GM23248 (cell line): ENCODE measurements at places on chromosomes 12 and 14.

DNA sequence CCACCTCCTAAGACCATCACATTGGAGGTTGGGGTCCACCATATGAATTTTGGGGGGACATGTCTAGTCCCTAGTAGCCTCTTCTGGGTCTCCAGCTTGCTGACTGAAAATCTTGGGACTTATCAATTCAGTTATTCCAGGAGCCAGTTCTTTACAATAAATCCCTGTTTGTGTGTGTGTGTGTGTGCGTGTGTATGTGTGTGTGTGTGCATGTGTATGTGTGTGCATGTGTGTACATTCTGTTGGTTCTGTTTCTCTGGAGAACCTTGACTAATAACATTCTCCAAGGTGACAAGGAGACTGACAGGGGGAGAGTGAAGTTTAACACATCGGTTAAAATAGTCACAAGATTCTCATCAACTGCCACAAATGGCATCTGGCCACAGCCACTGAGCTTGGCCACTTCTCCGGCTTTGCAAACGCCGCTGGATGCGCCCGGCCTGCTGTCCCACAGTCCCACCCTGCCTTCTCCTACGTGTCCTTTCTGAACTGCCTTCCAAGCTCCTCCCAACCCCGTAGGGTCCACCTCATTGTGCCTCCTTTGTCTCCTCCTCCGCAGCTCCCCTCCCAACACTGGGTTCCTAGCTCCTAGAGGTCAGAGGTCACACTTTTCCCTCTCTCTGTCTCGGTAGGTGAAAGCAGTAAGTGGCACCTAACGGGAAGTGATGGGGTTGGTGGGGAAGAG, 88.1 kb upstream of the DIO3 start:
- DNase-seq: no peak

- peak; percentile 29 for DNase-seq
Measured at GRCh38 chr12:40286583-40286982, 61.8 kb downstream of the LRRK2 start.

GRCh38 chr14:55339770-55340169, 68.5 kb downstream of the FBXO34 start:
- DNase-seq: no peak

- DNase-seq: peak; percentile 67
Measured at GRCh38 chr12:47017901-47018475, 61.4 kb upstream of the PCED1B start.

- DNase-seq: no peak
Measured at GRCh38 chr12:34121360-34121759, 99.1 kb downstream of the ALG10 start.

- no peak for DNase-seq
Measured at GRCh38 chr14:55070981-55071411, 19.5 kb downstream of the MAPK1IP1L start.

DNA sequence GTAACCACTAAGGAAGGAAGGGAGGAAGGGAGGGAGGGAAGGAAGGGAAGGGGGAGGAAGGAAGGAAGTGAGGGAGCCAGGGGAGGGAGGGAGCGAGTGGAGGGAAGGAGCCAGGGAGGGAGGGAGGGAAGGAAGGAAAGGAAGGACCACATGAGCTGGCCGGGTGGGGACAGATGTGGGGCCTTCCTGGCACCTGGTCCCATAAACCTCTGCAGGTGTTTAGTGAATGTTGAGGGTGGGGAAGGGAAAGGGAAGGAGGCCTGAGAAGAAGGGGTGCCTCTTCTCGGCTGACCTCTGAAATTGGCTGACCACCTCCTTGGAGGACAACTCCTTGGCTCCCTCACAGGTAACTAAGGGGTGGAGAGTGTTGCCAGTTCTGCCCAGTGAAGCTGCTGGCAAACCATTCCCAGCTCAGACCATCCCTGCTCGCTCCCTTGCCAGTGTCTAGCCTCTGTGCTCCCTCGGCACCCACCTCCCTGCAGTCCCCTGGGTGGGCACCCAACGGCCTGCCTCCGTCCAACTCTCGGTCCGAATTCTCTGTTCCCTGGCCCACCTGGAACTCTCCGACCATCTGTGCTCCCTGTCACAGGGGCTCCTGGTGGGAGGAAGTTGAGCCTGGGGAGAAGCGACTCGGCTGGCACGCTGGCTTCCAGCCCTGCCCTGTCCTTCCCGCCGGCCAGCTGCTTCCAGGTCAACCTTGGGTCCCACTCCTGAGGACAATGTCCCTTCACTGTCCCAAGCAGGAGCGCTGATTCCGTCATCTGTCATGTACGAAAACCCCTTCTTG, 12.2 kb upstream of the PPP1R13B start:
- DNase-seq: no peak

DNA sequence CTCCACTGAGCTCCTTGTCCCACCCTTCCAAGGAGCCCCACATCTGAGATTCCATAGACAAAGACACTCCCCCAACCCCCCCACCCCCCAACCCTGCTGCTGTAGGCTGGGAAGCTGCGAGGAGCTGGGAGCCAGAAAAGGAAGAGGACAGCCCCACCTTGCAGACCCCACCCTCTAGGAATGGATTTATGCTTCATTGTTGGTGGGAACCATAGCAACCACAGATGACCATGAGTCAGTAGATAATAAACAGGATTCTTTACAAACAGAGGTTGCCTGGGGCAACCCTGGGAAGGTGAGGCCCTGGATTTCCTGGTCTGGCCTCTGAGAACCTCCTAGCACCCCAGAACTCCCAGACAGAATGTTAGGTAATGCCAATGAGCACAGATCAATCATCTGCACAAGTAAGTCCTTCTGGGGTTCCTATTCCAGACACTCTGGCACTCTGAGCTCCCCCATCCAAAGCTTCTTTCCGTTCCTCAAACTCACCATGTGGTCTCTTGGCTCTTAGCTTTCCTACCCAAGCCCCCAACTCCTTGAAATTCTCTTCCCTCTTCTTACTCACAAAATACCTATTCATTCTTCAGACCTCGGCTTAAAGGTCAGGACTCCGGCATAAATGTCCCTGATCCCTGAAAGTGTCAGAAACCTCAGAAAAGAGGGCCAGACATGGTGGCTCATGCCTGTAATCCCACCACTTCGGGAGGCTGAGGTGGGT, 15.2 kb upstream of the PLEKHG6 start:
- peak; percentile 93 for DNase-seq

- peak; percentile 75 for DNase-seq
Measured at GRCh38 chr14:96139879-96140278, 64.8 kb upstream of the BDKRB2 start.

DNA sequence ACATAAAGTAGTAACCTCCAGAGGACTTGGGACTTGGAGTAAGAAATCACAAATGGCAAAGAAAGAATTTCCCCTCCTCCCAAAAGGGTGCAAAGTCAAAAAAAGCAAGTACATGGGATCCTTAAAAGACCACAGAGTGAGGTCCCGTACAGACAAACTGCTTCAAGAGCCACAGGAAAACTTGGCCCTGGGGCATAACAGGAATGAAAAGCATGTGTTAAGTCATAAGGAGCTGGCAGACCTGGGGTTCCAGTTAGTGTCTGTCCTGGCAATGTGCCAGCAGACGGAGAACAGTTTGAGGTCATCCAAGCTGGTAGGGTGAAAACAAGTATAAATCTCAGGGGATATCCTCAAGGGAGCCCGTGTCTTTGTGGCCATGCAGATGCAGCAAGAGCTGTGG, 73.2 kb downstream of the HSD17B6 start:
- DNase-seq: peak; percentile 82

DNA sequence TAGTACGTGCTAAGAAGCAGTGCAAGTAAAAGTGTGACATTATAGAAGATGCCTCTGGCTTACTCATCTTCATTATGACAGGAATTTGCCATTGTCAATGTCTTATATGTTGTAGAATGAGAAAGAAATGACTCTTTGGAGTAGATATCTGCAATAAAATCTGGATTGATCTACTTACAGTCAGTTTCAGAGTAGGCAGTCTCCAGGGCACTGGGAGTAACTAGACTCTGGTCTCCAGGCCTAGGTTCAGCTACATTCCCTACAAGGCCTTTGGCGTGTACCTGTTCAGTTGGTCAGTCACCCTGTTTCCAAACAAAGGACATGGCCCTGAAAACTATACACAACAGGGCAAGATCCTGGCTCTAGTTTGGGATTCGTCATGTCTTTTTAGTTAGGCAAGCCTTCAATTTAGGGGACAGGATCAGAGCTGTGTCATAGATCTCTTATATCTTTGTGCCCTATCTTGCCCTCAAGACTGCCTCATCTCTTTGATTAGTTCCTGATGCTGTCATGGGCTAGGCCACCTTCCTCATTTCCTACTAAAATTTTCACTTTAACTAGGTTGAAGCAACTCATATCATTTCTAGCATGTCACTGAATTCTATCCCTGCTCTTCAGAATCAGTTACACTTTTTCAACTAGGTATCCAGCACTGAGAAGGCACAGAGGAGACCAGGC, 410.0 kb downstream of the RAD51B start:
- DNase-seq: no peak

- DNase-seq: no peak
Measured at GRCh38 chr14:68729556-68729955, 63.3 kb downstream of the ZFP36L1 start.

DNA sequence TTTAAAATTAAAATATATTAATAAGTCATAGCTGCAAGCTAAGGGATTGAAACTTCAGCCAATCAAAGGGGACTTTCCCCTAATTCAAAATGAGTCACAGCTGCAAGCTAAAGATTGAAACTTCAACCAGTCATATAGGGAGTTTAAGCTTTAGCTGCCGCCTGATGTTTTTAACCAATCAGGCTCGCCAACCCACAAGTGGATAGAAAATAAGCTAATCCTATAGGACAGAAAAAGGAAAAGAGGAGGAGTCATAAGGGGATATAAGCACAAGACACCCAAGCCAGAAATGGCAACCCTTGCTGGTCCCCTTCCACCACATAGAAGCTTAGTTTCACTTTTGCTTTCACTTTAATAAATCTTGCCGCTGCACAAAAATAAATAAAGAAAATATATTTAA, 1154.6 kb downstream of the GALC start:
- DNase-seq: peak; percentile 7
